ENCODE measurements at places on chromosomes 6 and 20.

GRCh38 chr6:39357998-39358686, 35.6 kb upstream of the KCNK16 start:
- DNase-seq, result no peak

DNA sequence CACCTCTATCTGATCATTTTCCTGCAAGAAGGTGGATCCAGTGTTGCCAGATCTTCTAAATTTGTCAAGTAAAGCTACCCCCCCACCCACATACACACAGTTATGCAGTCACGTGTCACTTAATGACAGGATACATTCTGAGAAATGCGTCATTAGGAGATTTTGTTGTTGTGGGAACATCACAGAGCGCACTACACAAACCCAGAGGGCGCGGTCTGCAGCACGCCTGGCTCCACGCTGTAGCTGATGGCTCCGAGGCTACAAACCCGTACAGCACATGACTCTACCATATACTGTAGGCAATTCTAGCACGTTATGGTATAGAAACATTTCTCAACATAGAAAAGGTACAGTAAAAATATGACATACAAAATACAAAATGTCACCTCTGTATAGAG, 126.9 kb downstream of the SYCP2 start:
- no peak for DNase-seq

DNA sequence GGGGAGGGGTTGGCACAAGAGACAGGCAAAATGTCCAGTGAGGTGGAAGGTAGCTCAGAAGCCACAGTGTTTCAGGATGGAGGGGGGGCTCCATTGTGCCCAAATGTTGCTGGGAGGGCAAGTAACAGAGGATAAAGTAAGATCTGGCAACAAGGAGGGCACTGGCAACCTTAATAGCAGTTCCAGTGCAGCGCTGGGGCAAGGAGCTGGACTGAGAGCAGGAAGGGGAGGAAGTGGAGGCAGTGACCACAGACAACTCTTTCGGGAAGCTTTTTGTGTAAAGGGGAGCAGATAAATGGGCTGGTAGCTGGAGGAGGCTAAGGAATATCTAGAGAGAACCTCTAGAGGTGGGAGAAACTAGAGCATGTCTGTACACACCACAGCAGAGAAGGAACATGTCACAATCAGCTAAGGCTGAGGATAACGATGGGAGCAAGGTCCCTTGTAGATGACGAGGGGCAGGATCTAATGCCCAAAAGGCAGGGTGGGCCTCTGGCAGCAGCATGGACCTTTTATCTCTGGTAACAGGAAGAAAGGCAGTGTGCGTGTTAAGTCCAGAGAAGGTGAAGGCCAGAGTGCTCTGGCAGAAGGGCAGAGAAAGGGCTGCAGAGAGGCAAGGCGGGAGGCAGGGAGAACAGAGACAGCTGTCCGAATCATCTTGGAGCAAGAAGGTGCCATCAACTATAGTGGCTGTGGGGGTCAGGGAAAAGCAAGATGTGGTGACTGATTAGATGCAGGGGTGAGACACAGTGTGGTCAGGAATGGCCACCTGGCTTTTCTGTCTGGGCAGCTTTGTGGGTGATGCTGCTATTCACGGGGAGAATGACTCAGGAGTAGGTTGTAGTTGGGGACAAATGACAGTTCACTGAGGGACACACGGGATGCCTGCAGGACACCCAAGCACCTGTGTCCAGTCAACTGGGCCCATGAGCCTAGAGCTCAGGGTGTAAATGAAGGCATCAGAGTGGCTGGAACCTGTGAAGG, 17.4 kb downstream of the TMEM242 start:
- DNase-seq, result no peak

DNA sequence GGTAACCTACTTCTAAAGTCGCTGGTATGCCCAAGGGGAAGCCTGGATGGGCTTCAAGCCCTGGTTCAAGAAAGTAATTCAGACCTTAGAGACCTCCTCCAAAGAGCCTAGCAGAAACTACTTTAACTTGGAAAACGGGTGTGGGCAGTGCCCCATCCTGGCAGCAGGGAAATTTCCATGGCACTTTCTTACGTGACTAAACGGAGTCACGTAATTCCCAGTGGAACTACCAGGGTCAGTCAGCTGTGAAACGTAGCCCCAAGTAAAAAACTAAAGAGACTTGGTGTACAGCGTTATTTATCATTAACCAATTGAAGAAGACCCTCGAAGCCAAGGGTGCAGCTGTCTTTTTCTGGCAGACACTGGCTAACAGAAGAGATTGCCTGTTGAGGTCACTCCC, 114.0 kb downstream of the RCAN2 start:
- DNase-seq, result no peak

GRCh38 chr20:14830899-14831298, 493.5 kb upstream of the FLRT3 start:
- no peak for DNase-seq

DNA sequence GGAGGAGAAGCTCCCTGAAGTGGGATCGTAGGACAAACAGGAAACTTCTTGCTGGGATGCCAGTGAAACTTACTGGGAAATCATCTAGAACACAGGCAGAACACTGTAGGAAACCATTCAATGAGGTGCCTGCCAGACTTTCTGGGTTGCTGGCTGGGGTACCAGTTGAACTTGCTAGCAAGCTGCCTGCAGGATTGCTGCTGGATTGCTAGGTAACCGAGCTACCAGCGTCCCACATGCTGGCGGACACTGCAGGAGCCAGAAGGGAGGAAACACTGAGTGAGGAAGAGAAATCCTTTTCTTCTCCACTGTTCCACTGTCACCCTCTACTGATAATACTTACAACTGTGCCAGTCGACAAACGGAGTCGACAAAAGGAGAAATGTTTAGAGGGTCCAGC, 91.3 kb upstream of the SLC35B3 start:
- DNase-seq, result no peak

DNA sequence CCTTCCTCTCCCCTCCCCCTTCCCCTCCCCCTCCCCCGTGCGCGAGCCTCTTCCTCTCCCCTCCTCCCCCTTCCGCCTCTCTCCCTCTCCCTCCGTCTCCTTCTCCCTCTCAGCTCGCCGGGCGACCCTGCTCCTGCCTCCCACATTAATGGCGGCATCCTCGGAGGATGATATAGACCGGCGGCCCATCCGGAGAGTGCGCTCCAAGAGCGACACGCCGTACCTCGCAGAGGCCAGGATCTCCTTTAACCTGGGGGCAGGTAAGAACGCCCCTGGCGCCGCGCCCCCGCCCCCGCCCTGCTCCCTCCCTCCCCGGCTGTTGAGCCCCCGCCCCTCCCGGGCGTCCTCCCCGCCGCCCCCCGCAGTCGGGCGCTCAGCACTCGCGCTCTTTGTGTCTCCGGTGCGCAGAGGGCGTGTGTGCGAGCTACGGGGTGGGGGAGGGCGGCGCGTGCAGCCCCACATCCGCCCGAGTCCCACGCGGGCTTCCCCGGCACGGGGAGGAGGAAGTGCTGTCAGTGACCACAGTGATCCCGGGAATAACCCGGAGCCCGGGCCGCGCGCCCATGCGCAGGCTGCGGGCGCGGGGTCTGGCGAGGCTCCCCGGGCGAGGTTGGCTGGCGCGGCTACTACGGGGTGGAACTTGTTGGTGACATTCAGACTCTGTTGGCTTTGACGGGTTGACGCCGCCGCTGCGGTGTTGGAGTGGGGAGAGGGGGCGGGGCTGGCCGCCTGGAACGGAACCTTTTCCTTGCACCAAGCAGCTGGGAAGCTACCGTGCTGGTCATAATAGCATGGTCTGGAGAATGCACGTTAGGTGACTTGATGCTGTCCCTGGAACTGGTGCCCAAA, 33.2 kb downstream of the PHACTR1 start:
- no peak for DNase-seq

DNA sequence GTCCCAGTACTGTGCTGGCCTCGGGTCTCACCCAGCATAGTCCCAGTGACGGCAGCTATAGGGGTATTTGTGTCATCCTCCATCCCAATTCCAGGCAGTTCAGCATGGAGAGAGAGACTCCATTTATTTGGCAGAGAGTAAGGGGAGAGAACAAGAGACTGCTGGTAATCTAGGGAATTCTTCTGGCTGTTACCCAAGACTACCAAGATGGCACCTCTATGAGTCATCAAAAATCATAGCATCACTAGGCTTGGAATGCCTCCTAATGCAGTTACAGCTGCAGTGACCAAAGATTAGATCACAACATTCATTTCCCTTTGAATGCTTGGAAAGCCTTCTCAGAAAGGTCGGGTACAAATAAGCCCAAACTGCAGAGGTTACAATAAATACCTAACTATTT, 660.4 kb upstream of the FLRT3 start:
- no peak for DNase-seq

DNA sequence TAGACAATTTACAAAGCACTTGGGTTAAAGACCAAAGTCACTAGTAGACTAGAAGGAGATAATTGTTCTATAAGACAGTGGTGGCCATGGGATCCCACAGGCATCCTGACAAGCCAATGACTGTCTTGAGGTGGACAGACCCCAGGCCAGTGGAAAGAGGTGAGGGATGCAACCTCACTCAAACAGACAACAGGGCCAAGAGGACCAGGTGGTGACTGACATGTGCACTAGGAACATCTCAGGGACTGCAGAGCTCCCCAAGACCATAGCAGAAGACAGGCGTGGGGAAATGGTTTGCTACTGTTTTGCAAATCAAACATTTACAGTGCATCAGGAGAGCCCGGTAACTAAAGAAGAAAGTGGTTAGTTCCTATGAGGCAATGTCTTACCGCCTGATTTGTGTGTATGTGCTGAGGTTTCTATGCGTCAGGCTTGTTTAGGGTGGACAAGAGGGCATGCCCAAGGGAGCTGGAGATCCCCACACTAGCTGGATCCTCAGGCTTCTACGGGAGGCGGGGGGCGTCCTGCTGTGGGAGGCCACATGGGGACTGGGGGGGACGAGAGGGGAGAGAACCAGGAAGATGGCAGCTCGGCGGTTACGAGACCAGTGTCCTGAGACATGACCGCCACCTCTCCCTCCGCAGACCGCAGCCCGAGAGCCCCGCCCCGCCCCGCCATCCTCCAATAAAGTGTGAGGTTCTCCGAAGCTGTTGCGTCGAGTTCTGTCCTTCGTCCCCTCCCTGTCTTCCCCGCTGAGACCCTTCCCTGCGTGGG, 623 bp upstream of the MRPS26 start:
- DNase-seq, result no peak

GRCh38 chr6:43231735-43232450, 2.6 kb upstream of the DNPH1 start:
- DNase-seq, result no peak

DNA sequence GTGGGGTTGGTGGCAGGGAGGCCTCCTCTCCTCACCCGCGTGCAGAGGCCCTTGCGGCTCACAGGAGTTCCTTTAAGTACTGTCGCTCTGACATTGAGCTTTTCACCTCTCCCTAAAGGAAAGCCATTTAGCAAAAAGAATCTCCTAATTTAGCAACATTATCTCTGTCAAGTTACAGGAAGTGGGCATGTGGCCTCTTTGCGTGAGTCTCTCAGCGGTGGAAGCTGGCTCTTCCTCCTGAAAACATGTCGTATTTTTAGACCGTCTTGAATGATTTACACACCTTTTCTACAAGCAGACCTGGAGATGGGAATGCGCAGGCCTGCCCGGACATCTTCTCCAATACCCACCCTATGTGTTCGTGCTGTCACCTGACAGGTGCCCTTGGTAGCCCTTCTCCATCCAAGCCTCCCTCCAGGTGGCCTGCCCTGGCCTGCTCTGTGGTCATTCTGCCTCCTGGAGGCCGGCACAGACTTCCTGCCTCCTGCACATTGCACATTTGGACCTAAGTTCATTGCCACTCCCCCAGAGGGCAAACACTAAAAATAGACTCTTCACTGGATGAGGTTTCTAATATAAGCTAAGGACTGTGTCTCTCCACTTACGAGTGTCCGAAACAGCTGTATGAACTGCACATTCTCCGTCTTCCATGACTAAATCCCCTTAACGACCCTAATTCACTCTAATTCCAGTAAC, 18.5 kb upstream of the PHACTR3 start:
- no peak for DNase-seq

DNA sequence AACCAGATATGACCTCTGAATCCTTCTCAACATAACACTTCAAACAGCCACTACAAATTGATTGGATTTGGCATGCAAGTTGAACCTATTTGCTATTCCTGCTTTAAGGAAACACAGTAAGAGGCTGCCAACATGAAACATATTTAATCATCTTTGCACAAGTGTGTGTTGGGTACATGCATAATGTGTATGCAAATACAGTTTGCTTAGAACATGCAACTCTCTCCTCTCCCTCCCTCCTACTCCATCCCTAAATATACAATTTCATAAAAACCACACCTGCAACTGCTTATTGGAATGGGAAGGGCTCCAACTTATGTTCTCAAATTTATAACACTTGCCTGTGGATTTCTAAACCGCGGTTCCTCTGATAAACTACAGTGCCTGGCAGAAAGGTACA, 71.5 kb downstream of the CD83 start:
- no peak for DNase-seq

DNA sequence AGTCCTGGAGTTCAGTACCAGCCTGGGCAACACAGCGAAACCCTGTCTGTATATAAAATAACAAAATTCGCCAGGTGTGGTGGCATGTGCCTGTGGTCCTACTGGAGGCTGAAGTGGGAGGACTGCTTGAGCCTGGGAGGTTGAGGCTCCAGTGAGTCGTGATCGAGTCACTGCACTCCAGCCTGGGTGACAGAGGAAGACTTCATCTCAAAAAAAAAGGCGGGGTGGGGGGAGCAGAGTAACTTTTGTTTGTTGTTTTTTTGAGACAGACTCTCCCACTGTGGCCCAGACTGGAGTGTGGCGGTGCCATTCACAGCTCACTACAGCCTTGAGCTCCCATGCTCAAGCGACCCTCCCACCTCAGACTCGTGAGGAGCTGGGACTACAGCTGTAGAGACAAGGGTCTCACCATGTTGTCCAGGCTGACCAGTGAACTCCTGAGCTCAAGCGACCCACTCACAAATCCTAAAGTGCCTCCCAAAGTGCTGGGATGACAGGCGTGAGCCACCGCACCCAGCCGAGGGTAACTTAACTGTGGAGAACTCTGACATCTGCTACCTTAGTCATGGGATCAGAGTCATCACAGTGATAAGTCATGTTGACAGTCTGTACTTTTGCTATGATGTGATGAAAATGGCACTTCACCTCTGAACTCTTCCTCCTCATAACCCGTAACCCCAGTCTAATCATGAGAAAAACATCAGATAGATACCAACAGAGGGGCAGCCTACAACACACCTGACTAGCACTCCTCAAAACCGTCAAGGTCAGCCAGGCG, 16.5 kb downstream of the PEDS1 start:
- no peak for DNase-seq

GRCh38 chr6:110676396-110676795, 138.9 kb downstream of the CDK19 start:
- no peak for DNase-seq
